Suppressor macrophage treated with lipopolysaccharide for 1 hour (primary cell): ENCODE measurements at places on chromosomes 7 and 10.
A peak's percentile ranks its signal among the peaks of the same experiment; 100 is the strongest.

DNA sequence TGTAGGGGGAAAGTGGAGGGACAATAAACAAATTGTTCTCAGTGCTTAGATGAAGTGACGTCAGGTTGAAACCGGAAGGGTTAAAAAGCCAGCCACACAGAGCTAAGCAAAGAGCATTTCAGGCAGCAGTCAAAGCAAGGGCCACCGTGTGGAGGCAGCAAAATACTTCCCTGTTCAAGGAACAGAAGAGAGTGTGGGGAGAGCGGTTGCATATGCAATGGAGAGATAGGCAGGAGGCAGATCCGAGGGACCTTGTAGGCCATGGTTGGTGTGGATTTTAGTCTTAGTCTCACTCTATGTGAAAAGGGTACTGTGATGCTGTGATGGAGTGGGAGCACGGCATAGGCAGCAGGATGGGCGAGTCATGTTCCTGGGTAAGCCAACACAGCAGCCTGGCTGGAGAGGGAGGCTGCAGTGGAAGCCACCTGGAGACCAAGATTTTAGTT is 3.8 kb upstream of the STN1 start:
- peak; percentile 64 for DNase-seq

- no peak for DNase-seq
These were observed 40.6 kb downstream of the MGAM2 start for GRCh38 chr7:142152076-142152475.

DNA sequence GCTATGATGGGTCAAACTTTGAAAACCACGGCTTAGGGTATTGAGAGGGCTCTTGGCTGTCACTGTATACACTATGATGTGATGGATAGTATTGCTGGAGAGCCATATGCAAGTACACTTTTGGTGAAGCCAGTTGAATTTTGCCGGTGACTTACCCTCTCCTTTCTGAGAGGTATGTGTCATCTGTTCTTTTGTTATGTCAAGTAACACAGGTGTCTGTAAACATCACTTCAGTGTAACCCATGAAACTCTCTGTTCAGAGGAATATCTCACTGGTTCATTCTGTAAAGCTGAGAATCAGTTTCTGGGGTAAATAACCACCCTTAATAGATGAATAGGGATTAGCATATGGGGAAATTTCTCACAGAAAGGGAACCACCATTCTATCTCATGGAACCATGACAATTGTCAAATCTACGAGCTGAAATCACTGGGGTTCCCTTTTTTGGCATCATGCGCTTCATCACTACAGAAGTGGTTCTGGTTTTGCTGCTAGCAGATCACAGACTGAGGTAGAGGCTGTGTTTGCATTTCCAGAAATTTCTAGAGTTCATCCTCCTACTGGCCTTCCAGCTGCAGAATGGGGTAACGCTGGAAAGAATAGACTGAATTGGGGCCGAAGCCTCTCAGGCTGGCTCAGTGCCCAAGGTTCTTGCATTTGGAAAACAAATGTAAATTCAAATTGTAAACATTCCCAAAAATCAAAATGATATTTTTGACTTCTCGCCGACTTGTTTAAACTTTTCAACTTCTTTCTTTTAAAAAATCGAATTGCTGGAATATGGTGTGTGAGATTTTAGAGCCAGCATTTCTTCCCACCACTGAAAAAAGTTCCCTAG is 83.3 kb upstream of the CREB5 start:
- DNase-seq: peak; percentile 39

- no peak for DNase-seq
These were observed 312.7 kb upstream of the SP8 start for GRCh38 chr7:21099432-21099831.

GRCh38 chr7:86647385-86648094 is 3.8 kb downstream of the GRM3 start:
- DNase-seq: no peak
